ENCODE measurements at places on chromosomes 16 and 17. TPM values are rescaled to one million over a fixed set of nuclear protein-coding genes. Genes with fewer than 3 reads are reported as not detected.
A peak's percentile ranks its signal among the peaks of the same experiment; 100 is the strongest.

- no peaks in the 10 kb centered on the region for H3K4me1 ChIP-seq
- H3K36me3 ChIP-seq = no peaks in the 10 kb centered on the region
- no peaks in the 10 kb centered on the region for H3K27me3 ChIP-seq
- H3K4me3 ChIP-seq = no peak overlapping the region
These were observed 150.2 kb downstream of the TANC2 start for GRCh38 chr17:63116228-63116627.

PIPOX gene
- total RNA-seq = 3.5 TPM

SHCBP1 gene
- not detected for total RNA-seq

DNA sequence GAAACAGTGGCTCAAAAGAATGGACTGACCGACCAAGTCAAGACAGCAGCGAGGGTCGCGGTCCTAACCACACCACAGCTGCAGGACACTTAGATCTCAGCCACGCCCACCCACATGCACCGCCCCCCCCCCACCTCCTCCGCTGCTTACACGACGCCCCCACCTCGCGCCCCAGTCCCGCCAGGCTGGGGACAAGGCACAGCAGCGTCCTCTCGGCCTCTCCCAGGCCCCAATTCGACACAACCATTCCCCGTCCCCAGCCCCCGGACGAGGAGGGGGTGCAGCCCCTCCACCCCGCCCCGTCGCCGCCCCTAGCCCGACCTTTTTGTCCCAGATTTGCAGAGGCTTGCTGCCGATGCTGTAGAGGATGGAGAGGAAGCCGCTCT, 477 bp downstream of the CFAP20 start:
- H3K4me1 ChIP-seq = peaks cover 45% of the 10 kb centered on the region
- H3K27me3 ChIP-seq = no peaks in the 10 kb centered on the region
- no peak for DNase-seq
- peak overlapping the region; percentile 97 for H3K4me3 ChIP-seq
